ENCODE measurements at places on chromosomes 7 and 10. TPM values are rescaled to one million over a fixed set of nuclear protein-coding genes. Genes with fewer than 3 reads are reported as not detected.

ETV1 gene
- 54.1 TPM for total RNA-seq

TMEM273 gene
- total RNA-seq = 16.0 TPM

GPR37 gene
- total RNA-seq = 69.3 TPM

REPIN1 gene
- 109 TPM for total RNA-seq

CBLL1 gene
- total RNA-seq = 27.2 TPM

GPR26 gene
- 14.5 TPM for total RNA-seq

WBP1L gene
- total RNA-seq = 37.5 TPM

NME8 gene
- total RNA-seq = not detected

CYP2C18 gene
- total RNA-seq = not detected

CDK6 gene
- total RNA-seq = 22.3 TPM

Data from dorsolateral prefrontal cortex (tissue), 122 donors.